ENCODE measurements at places on chromosomes 12 and 14.

GRCh38 chr12:116099652-116100432 lies 177.7 kb downstream of the MED13L start:
- DNase-seq = no peak

GRCh38 chr12:115934046-115934445 lies 343.4 kb downstream of the MED13L start:
- DNase-seq = no peak

DNA sequence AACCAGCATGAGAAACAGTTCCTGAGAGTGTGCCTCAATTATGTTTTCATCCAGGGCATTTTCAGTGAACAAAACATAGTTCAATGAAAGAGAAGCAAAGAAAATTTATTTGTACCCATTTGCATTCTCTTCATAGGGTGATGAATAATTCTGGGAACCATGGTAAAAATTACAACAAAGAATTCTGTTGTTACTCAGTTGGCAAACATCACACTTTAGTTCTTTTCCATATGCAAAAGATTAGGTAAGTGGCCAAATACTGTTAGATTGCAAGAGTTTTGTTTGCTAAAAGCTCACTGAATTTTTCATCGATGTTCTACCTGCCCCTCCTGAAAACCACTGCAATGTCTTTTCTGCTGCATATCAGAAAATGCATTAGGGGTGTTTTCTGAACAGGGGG lies 132.4 kb upstream of the RGS6 start:
- no peak for DNase-seq

- no peak for DNase-seq
Measured at GRCh38 chr14:68680541-68681051, 112.3 kb downstream of the ZFP36L1 start.

- no peak for DNase-seq
Measured at GRCh38 chr12:95262808-95263207, 45.2 kb downstream of the VEZT start.

DNA sequence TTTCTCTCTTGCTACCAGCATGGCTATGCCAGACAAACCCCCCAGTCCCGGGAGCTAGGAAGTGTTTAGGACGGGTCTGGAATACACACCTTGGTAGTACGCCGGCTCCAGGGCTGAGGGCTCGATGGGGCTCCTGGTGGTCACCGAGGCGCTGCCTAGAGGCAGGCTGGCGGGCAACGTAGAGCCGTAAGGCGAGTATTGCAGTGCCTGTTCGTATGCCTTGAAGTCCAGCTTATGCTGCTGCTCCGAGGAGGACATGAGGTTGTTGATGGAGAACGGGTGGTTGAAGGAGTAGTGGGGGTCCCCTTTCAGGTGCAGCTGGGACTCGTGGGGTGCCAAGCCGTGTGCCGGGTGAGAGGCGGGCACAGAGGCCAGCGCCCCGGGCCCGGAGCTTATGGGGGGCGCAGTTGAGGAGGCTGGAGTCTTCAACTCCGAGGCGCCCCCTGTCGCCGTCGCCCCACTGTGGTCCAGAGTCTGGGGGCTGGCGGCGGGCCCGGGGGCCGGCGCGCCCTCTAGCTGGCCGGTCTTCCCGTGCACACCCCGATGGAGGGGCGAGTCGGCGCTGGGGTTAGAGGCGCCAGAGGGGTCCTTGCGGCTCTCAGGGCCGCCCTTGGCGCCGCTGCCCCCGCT lies 3.6 kb downstream of the FOXA1 start:
- no peak for DNase-seq

DNA sequence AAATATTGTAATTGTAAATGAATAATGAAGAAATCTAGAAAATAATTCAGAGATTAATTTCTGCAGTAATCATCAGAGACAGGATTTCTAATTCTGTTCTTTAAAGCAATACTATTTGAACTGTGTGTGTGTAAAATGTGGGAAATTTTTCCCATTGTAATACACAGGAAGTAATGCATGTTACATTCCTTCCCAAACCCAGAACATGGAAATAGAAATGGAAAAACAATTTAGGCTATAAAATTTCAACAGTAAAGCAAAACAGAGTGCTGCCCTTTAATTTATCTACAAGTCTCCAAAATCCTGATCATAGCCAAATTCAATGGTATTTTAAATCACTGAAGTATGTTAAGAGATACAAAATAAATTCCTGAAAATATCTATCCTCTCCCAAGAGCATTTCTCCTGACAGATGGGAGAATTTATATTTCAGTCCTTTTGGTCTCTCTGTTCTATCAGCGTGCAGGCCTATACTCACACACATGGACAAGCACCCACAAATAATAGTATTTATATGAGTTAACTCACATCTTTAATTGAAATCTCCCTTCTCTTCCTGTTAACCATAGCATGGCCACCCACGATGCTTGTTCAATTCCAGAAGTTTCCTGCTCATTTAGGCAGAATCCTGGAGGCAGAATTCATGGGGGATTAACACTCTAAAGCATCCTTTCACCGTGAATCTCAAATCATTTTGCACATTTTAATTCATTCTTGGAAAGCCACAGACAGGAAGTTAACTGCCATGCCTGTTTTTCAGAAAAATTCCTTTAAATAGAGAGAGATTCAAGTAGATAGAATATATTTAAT lies 1465.4 kb upstream of the FLRT2 start:
- no peak for DNase-seq

DNA sequence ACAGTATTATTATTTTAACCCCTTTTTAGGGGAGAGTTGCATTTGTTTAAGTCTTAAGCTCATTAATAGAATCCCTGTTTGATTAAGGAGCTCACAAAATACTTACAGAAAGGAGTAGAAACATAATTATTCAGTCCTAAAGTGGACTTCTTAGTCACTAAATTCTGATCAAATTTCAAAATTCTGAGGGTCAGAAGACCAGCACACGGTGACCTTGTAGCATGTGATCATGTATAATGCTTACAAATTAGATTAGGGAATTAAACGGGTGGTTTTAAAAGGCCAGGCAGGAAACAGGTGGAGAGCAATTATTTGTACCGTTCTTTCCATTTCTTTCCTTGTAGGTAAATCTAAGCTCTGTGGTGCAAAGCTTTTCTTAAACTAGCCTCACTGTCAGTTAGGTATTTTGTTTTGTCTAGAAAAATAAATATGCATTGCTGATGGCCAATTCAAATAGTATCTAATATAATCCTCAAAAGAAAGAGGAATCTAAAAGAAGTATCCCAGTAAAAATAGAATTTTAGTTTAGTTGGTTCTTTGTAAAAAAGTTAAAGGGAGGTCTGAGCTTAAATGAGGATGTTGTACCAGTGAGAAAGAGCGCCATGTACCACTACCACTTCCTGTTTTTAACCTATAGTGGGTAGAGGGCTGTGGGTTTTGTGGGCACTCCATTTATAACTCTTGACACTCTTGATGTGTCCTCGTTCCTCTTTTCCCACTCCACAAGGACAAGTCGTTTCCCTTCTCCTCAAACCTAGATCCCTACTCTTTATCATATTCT lies 51.1 kb downstream of the SLC38A1 start:
- DNase-seq = no peak

DNA sequence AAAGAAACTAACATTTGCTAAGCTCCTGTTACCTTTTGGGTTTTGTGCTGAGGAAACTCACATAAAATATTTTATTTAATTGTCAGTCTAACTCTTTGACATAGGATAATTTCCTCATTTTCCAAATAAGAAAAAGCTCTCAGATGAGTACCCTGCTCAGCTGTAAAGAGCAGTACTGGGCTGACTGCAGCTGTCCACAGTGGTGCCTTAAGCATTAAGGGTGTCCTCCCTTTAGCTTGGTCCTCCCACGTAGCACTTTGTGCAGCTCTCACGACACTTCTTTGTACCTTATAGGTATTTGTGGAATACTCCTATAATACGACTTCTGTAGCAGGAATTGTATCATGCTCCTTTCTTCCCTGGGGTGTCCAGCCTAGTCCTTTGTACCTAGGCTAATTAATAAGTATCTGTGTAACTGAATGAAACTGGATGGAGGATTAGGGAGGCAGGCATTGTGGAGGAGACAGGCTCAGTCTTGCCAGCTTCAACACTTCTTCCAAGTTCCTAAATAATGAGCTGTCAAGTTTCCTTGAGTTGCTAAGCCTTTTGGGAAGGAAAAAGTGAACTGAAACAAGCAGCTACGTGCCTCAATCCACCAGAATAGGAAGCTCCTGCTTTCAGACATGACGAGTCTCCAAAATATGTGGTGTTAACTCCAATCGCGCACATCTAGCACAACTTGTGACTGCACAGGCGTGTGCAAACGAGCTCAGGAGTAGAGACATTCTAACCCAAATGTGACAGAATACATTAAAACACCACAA lies 123.0 kb downstream of the SLC38A4 start:
- no peak for DNase-seq

GRCh38 chr12:108204117-108204987 lies 75.3 kb downstream of the WSCD2 start:
- no peak for DNase-seq

- no peak for DNase-seq
Measured at GRCh38 chr14:50031602-50032313, 84.6 kb downstream of the VCPKMT start.

DNA sequence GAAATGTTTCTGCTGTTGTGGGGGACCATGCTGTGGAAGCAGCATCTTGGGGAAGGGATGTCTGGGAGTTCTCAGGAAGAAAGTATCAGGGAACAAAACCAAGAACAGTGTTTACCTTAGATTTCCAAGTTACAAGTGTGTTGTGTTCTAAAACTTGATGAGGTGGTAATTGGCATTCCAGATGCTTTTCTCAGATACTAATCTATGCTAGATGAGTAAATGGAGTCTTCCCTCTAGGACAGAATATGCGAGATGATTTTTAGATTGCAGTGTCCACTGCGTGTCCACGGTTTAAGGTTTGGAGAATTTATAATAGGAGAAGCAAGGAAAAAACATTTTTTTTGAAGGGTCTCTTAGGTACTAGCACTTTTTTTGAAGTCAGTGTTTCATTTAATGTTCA lies 436.5 kb downstream of the PCNX1 start:
- DNase-seq = no peak

GRCh38 chr12:22551624-22552023 lies 7.3 kb upstream of the C2CD5 start:
- no peak for DNase-seq

DNA sequence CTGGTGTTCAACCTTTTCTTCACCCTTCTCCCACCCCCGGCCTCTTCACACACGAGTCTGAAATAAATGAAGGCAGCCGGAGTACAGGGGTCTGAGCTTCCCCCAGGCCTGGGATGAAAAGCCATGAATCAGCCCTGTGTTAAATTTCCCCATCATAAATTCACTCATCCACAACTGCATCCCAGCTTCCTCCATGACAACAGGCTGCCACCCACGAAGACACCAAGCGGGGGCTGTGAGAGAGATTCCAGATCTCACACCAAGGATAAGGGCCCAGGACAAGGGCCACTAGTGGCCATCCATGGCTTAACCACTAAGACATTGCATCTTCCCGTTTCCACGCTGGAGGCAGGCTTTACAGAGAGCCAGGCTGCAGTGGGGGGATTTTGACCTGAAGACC lies 93.9 kb upstream of the NCOR2 start:
- DNase-seq = no peak

GRCh38 chr14:86683561-86683960 lies 1153.6 kb downstream of the FLRT2 start:
- no peak for DNase-seq

DNA sequence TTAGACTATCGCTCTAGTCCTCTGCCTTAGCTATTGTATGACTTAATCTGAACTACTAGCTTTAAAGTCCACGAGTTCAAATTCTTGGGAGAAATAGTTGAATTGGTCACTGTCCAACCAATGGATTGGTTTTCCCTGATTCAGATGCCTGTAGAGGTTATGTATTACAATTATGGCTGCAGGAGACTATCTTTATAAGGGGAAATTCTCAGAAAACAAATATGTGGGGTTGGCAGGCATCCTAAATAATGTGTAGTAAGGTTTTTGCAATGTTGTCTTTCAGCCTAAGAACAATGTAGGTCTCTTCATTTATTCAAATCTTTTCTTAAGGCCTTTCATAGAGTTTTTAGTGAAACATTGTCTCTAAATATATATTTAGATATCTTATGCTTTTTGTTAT lies 26.9 kb downstream of the MYRFL start:
- DNase-seq = no peak

DNA sequence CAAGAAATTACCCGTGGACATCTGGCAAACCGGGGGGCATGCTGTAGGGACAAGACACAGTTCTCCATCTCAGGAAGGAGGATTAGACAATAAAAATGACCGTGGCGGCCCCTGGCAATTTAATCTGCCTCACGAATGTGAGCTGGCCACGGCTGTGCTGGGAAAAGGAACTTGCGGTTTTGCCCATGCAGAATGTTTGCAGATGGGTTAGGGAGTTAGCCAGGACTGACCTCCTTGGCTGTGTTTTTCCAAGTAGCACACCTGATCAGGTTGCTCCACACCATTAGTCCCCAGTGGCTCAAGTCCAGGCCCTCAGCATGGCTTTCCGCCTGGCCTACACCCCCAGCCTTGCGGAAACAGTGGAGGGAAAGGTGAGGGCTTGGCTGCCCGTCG lies 20.8 kb downstream of the TPCN1 start:
- no peak for DNase-seq

DNA sequence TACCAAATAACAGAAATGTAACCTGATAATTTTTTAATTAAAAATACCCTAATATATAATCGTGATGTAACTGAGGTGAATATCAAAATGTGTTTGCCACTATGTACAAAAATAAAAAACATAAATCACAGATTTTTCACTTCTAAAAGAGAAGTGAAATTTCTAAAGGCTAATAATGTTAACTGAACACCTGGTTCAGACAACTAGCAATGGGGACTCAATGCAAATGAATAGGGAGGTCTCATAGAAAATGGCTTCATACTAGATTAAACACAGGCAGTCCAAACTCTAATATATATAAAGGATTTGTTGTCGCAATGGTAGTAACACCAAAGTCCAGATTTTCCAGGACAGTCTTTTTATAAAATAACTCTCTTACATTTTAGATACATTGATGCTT lies 365.4 kb upstream of the ATP2B1 start:
- no peak for DNase-seq

- DNase-seq = no peak
Measured at GRCh38 chr12:5171701-5172100, 128.0 kb downstream of the KCNA5 start.

- no peak for DNase-seq
Measured at GRCh38 chr12:93706824-93707223, 29.6 kb downstream of the CRADD start.

DNA sequence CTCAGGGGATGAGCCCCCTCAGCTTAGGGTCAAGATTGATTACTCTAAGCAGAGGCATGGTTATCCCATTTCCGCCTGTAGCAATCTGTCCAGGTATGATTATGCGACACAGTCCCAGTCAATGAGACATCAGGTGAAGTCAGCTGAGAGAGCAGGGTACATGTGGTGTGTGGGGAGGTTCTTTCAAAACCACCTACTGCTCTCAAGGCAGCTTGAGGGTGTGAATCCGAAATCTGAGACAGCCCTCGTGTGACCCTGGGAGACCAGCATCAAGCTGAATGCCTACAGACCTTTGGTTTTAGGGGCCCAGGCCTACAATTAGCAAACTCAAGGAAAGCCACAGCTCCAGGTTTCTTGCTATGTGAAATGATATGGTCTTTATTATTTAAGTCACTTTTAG lies 275.7 kb downstream of the ITPR2 start:
- DNase-seq = no peak

- no peak for DNase-seq
Measured at GRCh38 chr12:42097971-42098370, 46.7 kb downstream of the GXYLT1 start.

GRCh38 chr12:38124247-38125012 lies 192.1 kb upstream of the ALG10B start:
- DNase-seq = no peak

- DNase-seq = no peak
Measured at GRCh38 chr12:99154216-99154982, 493.2 kb upstream of the GARIN6 start.

- DNase-seq = no peak
Measured at GRCh38 chr14:53260286-53260685, 107.2 kb upstream of the DDHD1 start.

Data from NCI-H774 (cell line).